ENCODE measurements at places on chromosomes 16 and 17.

GRCh38 chr17:48620461-48621139 lies 5.5 kb upstream of the HOXB8 start:
- no peak for DNase-seq

DNA sequence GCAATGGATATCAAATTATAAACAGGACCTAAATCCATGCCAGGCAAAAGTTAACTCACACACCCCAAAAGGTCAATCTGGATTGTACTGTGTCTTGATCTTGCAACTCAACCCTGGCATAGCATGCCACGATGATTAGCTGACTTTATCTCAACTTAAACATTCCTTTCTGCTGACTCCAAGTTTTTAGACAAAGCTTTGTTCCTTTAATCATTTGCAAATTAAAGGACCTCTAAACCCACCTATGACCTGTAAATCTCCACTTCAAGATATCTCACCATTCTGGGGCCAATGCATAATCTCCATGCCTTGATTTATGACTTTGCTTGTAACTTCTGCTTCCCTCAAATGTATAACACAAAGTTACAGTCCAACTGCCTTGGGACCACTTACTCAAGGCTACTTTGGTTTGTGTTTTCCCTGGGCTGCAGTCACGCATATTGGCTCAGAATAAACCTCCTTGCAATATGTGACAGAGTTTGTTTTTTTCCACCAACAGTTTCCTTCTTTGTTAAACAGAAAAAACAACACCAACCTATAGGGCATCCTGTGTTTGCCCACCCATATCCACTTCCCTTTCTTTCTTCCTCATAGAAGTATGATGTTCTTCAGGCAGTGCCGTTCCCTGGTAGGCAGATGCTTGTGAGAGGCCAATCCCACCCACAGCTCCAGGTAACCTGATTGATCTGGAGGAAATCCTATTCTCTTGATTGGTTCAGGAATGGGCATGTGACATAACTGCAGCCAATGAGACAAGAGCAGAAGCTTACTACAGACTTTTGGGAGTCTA lies 390.6 kb upstream of the ERCC4 start:
- DNase-seq, result no peak

DNA sequence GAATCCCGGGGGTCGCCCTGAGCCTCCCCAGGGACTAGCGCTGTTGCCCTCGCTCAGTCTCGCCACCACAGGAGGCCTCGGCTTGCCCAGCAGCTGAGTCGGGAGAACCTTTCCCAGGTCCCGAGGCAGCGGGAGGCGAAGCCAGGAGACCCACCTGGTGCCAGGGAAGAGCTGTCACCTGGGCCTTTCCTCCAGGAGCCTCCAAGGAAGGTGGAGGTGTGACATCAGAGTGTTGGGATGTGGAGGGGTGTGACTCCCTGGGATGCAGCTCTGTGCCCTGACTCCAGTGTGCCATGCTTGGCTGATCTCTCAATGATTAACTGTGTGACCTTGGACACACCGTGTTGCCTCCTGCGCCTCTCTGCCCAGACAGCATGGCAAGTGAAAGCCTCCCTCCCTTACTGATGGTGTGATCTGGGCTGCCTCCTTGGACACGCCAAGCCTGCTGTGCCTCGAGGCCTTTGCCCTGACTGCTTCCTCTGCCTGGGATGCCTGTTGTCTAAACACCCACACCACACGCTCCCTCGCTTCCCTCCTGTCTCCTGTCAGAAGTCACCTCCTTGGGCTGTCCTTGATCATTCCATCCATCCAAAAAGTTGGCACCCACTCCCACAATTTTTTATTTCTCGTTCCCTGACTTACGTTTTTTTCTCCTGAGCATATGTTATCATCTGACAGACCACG lies 88.0 kb downstream of the CMIP start:
- no peak for DNase-seq

GRCh38 chr17:80596760-80597608 lies 52.3 kb downstream of the RPTOR start:
- no peak for DNase-seq

GRCh38 chr16:65373097-65373496 lies 251.2 kb upstream of the CDH11 start:
- no peak for DNase-seq

DNA sequence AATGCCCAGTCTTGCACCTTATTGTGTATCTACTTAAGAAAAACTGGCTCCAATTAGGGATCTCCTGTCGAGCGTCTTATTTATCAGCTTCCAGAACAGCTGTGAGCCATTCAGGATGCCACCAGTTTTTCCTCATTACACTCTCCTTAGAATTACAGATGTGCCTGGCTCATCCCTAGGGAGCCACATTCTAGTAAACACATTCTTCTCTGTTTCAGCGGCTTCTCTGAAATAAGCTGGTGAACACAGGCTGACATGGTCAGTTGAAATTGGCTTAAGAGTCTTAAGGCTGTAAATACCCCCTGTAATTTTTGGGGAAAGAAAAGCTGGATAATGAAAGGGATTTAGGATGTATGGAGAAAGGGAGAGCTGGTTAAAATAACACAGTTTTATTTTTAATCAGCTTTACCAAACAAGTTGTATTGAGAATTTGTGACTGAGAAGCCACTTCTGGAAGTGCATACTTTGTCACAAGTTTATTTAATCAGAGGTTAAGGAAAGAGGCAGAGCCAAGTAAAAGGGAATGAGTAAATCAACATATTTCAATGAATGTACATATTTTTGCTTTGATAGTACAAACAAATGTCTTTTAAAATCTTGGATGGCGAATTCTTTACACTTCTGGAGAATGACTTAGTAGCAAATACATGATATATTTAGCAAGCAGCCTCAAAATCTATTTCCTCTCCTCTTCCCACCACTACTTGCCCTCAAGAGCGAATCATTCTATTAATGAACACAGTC lies 562.0 kb upstream of the GOT2 start:
- DNase-seq, result no peak

DNA sequence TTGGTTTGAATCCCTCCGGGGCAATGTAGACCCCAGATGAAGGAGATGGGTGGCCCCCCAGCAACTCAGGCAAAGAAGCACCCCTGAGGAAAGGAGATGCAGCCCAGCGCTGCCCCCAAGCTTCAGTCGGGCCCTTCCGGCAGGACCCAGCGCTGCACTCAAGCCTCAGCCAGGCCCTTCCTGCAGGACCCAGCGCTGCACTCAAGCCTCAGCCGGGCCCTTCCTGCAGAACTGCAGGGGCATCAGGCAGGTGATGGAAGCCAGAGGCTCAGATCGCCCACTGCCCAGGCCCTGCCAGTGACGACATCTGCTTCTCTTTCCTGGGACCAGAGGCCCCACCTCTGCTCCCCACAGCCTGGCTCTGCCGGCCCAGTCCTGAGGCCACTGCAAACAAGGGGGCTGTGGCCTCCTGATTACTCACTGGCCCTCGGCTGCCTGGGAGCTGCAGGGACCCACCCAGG lies 7.8 kb downstream of the SOX8 start:
- no peak for DNase-seq

GRCh38 chr16:57898961-57899360 lies 72.0 kb downstream of the CNGB1 start:
- no peak for DNase-seq

DNA sequence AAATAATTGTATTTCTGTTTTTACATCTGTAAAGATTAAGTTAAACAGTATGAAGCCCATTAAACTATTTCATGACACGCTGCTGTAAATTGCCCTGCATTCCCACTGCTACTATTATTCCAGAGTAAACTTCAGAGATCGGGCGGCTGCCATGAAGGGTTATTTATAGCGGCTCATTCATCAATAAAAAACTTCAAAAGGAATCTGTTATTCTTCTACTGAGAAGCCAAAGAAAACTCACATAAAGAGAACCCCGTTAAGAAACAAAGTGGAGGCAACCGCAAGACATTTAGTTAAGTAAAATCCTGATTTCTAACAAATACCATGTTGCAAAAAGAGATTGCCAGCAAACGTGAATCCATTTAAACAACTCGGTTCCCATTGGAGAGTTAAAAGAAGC lies 16.4 kb downstream of the FOXL1 start:
- no peak for DNase-seq

DNA sequence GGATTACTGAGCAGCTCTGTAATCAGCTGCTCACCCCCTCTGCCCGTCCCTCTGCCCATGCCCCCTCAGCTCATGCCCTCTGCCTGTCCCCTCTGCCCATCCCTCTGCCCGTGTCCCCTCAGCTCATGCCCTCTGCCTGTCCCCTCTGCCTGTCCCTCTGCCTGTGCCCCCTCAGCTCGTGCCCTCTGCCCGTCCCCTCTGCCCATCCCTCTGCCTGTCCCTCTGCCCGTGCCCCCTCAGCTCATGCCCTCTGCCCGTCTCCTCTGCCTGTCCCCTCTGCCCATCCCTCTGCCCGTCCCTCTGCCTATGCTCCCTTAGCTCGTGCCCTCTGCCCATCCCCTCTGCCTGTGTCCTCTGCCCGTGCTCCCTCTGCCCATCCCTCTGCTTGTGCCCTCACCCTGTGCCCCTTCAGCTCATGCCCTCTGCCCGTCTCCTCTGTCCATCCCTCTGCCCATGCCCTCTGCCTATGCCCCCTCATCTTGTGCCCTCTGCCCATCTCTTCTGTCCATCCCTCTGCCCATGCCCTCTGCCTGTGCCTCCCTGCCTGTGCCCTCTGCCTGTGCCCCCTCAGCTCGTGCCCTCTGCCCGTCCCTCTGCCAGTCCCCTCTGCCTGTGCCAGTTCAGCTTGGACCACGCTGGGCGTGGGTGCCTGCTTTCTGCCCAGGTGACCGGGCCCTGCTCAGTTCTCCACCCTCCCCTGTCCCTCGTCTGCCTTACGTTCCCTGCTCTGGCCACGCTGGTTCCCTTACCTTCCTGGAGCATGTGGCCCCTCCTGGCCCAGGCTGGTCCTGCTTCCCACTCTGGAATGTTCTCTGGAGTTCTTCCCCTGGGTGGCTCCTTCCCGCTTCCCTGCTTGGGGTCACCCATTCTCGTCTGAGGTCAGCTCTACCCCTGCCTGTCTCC lies 97.6 kb downstream of the NPIPB11 start:
- no peak for DNase-seq

DNA sequence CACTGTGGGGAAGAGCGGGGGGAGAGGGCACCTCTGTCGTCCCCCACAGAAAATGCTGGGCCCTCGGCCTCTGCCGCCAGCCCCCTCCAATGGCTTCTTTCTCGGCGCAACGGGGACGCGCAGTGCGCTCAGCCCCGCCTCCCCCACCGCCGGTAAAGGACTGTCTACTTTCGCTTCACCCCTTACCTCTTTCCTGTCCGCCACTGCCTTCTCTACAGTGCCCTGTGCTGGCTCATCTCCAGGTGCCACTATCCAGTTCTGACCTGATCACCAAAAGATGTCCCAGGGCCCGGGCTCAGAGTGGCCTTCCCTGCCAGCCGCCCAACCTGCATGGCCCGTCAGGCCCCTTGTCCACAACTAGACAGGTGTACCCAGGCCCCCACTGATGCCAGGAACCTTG lies 7.3 kb downstream of the ENDOV start:
- DNase-seq, result no peak

DNA sequence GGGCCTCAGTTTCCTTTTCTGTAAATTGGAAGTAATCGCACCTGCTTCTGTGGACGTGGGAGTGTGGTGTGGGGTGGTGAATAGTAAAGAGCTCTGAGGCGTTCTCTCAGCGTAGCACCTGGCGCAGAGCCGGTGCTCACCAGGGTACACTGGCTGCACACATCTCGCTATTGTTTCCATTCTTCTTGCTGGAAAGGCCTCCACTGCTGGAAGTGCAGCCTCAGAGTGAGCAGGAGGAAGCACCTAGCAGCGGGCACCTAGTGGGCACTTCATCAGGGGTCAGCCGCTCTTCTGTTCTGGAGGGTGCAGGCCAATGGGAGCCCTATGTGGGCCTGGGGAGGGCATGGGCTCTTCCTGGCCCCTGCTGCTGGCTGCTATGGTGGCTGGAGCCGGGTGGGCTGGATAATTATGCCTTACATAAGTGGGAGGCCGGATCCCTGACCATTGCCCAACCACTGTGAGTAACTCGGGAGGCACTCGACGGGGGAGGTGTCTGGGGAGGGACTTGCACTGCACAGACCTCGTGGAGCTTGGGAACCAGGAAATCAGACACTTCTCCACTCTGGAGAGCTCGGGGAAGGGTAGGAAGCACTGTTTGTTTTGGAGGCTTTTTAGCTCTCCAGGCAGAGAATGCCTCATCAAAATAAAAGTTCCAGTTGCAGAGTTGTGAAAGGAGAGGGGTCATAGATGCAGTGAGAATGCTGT lies 1.7 kb downstream of the MAP2K3 start:
- DNase-seq, result peak; percentile 95

DNA sequence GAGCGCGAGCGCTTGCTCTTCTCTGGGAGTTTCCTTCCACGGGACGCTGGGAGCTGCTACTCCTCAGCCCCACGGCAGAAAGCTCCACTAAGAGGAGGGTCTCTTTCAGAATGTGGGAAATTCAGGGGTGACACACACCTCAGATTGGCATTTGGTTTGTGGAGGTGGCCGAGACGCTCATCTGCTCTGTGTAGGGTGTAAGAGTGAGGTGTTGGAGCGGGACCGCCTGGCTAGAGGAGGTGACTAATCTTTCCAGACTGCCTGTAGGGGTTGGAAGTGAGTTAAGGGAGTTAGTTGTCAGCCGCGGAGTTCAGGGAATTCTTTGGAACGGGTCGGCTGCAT lies 735 bp downstream of the PSMD11 start:
- DNase-seq, result no peak

GRCh38 chr17:49518346-49519078 lies 23.4 kb downstream of the NGFR start:
- no peak for DNase-seq

DNA sequence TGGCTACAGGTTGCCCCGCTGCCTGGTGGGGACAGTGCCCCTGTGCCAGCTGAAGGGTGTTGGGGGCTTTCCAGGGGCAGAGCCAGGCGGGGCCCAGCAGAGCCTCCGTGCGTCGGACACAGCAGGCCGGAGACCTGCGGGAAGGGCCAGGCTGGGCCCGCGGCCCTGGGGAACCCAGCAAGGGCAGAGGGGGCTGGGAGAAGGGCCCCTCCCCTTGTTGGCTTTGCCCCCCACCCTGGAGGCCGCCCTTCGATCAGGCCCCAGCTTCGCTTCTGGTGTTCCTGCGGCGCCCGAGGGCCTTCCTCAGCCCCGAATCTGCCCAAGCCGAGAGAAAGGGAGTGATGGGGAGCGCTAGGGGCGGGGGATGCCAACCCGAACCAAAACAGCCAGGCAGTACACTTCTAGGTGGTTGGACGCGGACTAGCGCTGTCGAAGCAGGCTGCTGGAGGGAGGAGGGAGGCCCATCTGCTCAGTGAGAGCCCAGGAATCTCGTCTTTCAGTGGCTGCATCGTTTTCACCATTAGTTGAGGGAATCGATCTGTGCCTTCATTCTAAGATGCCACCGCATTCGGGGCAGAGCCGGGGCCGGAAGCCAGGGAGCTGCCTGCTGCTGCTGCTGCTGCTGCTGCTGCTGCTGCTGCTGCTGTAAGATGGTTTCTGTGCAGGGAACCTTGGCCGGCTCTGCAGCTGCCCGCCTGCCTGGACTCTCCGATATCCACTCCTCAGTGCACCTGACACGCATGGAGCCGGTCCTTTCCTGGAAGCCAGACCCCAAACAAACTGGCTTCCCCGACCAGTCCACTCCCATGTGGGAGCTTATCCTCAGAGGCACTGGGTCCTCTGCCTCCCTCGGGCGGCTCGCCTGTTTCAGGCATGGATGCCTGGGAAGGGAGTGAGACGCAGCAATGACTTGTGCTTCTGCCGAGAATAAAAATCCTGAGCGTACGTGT lies 1.7 kb downstream of the JPH3 start:
- DNase-seq, result no peak
